ENCODE measurements at places on chromosomes 4 and X. TPM values are rescaled to one million over a fixed set of nuclear protein-coding genes. Genes with fewer than 3 reads are reported as not detected.

GRCh38 chrX:75276666-75277065 lies 2.8 kb downstream of the UPRT start:
- peaks cover 33% of the 10 kb centered on the region for H3K4me1 ChIP-seq
- no peak for DNase-seq
- H3K27me3 ChIP-seq: no peaks in the 10 kb centered on the region
- no peak overlapping the region for H3K4me3 ChIP-seq

CC2D2A gene
- 21.2 TPM for total RNA-seq

GRCh38 chr4:85932500-85933290 lies 427.2 kb downstream of the MAPK10 start:
- H3K36me3 ChIP-seq: no peaks in the 10 kb centered on the region
- H3K4me3 ChIP-seq: peak overlapping the region; percentile 38
- H3K4me1 ChIP-seq: peaks cover 48% of the 10 kb centered on the region
- DNase-seq: no peak
- H3K27me3 ChIP-seq: no peaks in the 10 kb centered on the region

NKRF gene
- 7.3 TPM for total RNA-seq

GRCh38 chrX:100647739-100648138 lies 3.7 kb downstream of the SRPX2 start:
- H3K4me1 ChIP-seq: peaks cover 5% of the 10 kb centered on the region
- DNase-seq: no peak
- no peaks in the 10 kb centered on the region for H3K27me3 ChIP-seq
- peak overlapping the region; percentile 75 for H3K27ac ChIP-seq
- no peak overlapping the region for H3K4me3 ChIP-seq
- H3K36me3 ChIP-seq: no peaks in the 10 kb centered on the region

TEX13B gene
- total RNA-seq: not detected
